ENCODE measurements at places on chromosomes 2 and 18.

DNA sequence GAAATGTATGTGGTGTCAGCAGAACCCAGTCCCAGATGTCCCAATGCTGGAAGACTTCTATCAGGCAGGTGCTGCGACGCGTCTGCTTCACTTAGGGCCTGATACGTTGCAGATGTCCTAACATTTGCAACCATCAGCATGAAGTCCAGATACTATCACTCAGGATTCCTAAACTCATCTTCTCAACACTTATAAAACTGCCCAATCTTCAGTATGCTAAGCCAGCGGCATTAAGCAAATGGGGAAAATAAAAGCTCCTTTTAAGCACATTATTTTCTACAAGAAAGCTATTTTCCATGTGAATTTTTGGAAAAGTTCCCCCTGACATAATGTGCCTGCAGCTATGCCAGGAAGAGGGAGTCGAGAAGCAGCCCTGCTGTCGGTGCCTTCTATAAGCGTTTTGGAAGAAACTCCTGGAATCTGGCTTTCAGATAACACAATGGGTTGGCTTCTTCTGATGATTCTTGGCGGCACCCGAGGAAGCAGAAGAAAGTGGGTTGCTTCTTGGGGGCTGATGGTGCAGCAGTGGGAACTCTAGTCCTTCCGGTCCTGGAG lies 60.7 kb upstream of the ITGA6 start:
- DNase-seq, result no peak

- DNase-seq, result no peak
Observed at GRCh38 chr18:23587220-23587642, 925 bp upstream of the NPC1 start.

- peak; percentile 31 for DNase-seq
Observed at GRCh38 chr2:225270861-225271260, 128.6 kb upstream of the NYAP2 start.

- DNase-seq, result no peak
Observed at GRCh38 chr2:187210726-187211125, 237.3 kb downstream of the CALCRL start.

DNA sequence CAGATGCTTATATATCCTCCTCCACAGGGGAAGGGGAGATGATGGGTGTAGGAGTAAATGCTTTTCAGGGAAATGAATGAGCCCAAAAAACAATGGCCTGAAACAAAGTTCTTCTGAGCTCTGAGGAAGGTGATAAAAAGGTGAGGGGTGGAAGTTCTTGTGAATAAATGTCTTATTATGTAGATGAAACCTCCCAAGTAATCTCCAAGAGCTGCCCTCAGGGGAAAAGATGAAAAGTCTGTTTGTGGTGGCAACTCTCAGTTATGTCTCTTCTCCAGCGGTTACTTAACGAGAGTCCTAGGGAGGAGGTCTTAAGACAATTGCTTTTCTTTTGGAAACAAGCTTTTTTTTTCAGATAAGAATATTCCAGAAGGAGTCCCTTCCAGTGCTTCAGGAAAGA lies 115.5 kb upstream of the CHAC2 start:
- DNase-seq, result no peak

DNA sequence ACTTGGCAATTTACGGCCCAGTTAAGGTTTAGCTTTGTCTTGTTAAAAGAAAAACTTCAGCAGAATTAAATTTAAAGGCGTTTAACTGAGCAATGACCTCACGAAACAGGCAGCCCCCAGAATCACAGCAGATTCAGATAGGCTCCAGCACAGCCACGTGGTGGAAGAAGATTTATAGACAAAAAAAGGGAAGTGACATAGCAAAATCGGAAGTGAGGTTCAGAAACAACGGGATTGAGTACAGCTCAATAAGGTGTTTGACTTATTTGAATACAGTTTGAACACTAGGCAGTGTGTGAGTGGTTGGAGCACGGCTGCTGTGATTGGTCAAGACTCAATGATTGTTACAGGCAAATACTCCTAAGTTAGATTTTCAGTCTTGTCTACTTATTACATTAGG lies 79.8 kb downstream of the MOGAT1 start:
- DNase-seq, result no peak

DNA sequence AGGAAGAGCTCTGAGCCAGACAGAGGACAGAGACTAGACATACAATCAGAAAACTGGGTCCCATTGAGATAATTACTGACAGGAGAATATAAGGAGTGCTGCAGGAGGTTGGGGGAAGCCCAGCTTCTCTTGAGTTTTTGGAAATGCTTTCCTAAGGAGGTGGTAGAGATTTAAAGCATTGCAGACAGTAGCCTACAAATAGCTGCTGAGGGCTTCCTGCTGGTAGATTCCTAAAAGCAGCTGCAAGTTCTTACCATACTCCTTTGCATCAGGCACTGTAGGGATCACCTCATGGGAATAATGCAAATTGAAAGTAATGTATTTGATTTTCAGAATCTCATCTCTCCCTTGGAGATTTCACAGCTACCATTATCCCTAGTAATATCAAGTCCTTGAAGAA lies 902.6 kb upstream of the GCFC2 start:
- no peak for DNase-seq

DNA sequence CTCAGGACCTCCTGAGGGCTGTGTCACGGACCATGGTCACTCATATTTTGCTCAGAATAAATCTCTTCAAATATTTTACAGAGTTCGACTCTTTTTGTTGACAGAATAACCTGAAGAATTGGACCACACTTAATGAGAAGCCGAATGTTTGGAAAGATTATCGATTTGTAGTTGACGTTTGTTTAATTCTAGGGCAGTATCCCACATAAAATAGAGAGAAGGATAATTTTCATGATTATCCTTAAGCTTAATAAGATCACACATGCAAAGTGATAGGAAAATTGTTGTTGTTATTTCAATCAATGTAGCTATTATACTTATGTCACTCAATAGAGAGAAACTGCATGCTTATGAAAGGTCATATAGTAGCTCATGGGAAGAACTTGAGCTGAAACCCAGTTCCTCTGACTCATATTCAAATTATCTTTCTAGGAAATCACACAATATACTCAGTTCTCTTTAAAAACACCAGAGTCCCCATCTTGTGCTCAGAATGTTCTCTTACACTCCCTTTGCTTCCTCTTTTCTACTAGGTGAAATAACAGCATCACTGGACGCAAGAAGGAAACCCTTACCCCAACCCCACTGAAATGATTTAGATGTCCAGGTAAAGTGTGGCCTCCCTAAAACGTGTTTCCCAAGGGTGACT lies 982.1 kb downstream of the TSN start:
- no peak for DNase-seq

DNA sequence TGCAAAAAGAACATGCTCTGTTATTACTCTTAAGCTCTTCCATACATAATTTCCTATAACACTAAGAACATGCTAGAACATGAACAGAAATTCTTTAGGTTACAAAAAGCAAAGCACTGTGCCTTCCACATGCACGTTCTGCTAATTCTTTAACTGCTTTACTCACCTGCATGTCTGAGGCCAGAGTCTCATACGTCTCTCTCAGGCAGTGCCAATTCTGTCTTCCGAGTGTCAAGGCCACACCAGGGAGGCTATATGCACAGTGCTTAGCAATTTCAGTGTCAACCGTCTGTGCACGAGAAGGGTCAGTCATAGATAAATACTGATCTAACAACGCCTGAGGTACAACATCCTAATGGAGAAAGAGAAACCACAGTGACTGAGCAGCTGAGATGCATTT lies 55.1 kb downstream of the PPP4R1 start:
- no peak for DNase-seq

DNA sequence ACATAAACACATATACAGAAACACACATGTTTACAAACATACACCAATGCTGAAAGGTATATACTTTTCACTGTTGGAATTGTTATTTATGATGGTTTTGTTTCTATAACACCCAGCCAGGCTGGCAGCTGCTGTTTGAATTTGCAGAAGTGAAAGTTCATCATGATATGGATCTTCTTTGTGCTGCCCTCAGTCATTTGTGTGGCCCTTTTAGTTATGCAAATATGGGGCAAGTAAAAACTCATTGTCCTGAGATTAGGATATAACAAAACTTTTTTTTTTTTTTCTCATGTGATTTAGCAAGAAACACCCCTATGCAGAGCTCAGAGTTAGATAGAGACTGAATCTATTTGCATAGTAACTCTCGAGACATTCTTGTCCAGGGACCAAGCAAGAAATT lies 714.1 kb downstream of the KCNJ3 start:
- no peak for DNase-seq

- DNase-seq, result no peak
Observed at GRCh38 chr2:239259173-239259572, 141.6 kb downstream of the HDAC4 start.

GRCh38 chr18:67969458-67969857 lies 452.9 kb upstream of the DSEL start:
- DNase-seq, result no peak

- DNase-seq, result no peak
Observed at GRCh38 chr2:167534443-167534842, 646.2 kb downstream of the XIRP2 start.

- no peak for DNase-seq
Observed at GRCh38 chr2:109195193-109196045, 66.4 kb downstream of the SH3RF3 start.

- DNase-seq, result no peak
Observed at GRCh38 chr2:26126074-26126473, 46.8 kb upstream of the GAREM2 start.

- DNase-seq, result no peak
Observed at GRCh38 chr2:98821629-98822135, 90.8 kb upstream of the MGAT4A start.

- DNase-seq, result no peak
Observed at GRCh38 chr2:239781454-239781853, 243.7 kb downstream of the NDUFA10 start.

GRCh38 chr2:200744201-200744602 lies 67.5 kb upstream of the BZW1 start:
- DNase-seq, result no peak

GRCh38 chr18:31931163-31931885 lies 11.6 kb downstream of the TRAPPC8 start:
- no peak for DNase-seq

- DNase-seq, result no peak
Observed at GRCh38 chr2:194730266-194730665, 926.8 kb upstream of the SLC39A10 start.

- DNase-seq, result peak; percentile 69
Observed at GRCh38 chr2:120253021-120253882, 600 bp downstream of the RALB start.

- no peak for DNase-seq
Observed at GRCh38 chr18:68962623-68963022, 164.7 kb downstream of the CCDC102B start.

DNA sequence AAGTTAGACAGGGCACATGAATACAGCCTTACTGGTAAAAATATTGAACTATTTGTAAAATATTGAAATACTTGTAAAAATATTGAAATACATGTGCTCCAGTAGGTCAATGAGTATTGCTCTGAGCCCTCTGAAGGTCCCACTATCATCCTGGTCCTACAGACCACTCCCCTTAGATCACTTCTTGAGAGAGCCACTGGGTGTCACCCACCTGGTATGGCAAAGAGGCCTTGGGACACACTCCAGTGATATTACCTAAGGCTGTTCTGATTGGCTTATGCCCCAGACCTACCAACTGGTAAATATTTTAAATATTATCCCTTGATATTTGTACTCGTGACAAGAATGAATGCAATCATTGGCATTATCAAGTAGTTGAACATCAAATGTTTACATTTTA lies 5.0 kb downstream of the THSD7B start:
- DNase-seq, result no peak

- DNase-seq, result no peak
Observed at GRCh38 chr2:65483763-65484162, 51.4 kb upstream of the SPRED2 start.

- no peak for DNase-seq
Observed at GRCh38 chr2:145563741-145564615, 1044.1 kb upstream of the ZEB2 start.

GRCh38 chr18:75827751-75828287 lies 400.3 kb upstream of the SMIM21 start:
- no peak for DNase-seq

DNA sequence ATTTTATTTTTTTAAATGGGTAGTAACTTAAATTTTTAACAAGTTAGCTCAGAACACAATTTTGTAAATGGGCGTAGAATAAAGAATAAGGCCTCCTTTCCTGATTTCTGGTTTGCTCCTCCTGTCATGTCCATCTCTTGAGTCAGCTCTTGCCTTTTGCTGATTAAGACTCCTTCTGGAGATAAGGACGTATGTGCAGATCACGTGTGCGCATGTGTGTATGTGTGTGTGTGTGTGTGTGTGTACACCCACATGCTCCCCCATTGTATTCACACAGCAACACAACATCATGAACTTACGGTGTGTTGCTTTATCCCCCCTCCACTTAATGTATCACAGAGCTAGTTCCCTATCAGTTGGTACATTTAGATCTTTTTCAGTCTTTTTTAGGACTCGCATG lies 182.9 kb downstream of the PRKCE start:
- DNase-seq, result no peak

GRCh38 chr18:77181950-77182707 lies 49.5 kb upstream of the MBP start:
- DNase-seq, result no peak

- no peak for DNase-seq
Observed at GRCh38 chr18:13126966-13127598, 91.5 kb upstream of the LDLRAD4 start.

GRCh38 chr2:99140860-99141109 lies 722 bp upstream of the C2orf15 start:
- DNase-seq, result no peak

- peak; percentile 60 for DNase-seq
Observed at GRCh38 chr2:125168442-125168841, 1143.4 kb downstream of the CNTNAP5 start.

- DNase-seq, result peak; percentile 54
Observed at GRCh38 chr2:221943076-221943810, 355.6 kb downstream of the PAX3 start.

DNA sequence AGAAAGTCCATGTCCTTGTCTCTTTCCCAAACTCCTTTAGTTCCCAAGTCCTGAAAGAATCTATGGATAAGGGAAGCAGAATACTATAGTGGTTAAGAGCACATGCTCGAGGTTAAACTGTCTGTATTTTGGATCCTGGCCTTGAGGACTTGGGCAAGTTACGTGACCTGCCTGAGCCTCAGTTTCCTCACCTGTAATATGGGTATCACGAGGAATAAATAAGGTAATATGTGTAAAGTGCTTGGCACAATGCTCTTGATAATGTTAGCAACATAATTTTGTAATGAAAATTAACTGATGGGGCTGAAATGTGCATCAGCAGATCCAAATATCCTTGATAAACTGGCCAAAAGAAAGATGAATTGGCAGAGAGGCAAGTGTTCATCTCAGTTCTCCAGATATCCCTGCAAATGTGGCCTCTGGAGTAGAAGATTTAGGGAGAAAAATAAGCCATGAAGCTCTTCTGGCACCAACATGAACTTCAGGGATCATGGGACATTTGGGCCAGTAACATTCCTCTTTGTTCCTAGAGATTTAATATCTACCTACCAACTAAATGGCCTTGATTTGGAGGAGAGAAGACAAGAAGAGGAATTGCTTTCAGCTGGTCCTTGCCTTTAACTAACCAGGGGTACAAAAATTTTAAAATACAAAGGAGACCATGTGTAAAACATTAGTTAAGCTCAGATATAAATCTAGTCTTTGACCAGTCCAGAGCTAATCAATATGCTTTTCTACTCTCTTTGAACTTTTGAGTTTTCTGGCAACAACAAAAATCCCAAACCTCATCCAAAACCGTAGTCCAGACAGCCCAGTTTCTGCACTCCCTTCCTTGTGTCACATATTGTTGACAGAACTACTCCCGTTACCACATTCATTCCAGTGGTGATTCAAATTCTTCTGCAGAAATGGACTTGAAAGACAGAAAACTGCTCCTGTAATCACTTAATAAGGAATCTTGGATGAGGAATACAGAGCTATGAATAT lies 52.7 kb upstream of the EML4 start:
- DNase-seq, result no peak

Measured in HS-5 (cell line).